Renal cortex interstitium (tissue), 15 donors: ENCODE measurements at places on chromosomes 4 and X. TPM values are rescaled to one million over a fixed set of nuclear protein-coding genes. Genes with fewer than 3 reads are reported as not detected.
A peak's percentile ranks its signal among the peaks of the same experiment; 100 is the strongest.

FRMD7 gene
- polyA plus RNA-seq: 1.1 TPM

SORBS2 gene
- polyA plus RNA-seq: 86.9 TPM

MAMLD1 gene
- 6.8 TPM for polyA plus RNA-seq

CLOCK gene
- 19.9 TPM for polyA plus RNA-seq

GNL3L gene
- polyA plus RNA-seq: 19.0 TPM

CTAG2 gene
- not detected for polyA plus RNA-seq

OTC gene
- not detected for polyA plus RNA-seq

ATP8A1 gene
- 31.1 TPM for polyA plus RNA-seq

DNA sequence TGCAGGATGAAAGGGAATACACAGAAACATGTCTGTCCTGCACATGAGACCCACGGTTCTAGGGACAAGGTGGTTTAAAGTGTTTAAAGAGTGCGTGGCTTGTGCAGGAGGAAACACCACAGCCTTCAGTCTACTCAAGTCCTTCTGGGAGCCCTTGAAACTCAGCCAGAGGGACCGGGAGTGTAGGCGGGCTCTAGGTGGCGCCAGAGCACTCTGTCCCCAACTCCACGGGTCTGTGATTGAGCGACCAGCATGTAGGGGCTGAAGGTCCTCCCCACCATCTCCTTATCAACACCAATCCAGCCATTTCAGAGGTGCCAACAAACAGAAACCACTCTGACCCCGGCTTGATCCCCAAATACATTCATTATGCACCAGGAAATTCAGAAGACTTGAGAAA, 82.0 kb upstream of the CLDN34 start:
- peak; percentile 37 for DNase-seq

- no peak for DNase-seq
These were observed 367.8 kb upstream of the RASGEF1B start for GRCh38 chr4:81839347-81840042.

GRCh38 chr4:168309781-168310180, 8.8 kb downstream of the DDX60 start:
- no peak for DNase-seq

GRCh38 chr4:56552273-56552672, 46.7 kb downstream of the ARL9 start:
- no peak for DNase-seq

DNA sequence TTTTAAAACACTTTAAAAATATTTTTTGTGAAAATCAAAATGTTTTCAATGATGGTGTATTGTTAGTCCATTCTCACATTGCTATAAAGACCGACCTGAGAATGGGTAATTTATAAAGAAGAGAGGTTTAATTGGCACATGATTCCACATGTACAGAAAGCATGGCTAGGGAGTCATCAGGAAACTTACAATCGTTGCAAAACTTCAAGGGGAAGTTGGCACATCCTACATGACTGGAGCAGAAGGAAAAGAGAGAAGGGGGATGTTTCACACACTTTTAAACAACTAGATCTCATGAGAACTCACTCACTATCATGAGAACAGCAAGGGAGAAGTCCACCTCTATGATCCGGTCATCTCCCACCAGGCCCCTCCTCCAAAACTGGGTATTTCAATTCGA, 110.7 kb downstream of the TMEM47 start:
- no peak for DNase-seq

DNA sequence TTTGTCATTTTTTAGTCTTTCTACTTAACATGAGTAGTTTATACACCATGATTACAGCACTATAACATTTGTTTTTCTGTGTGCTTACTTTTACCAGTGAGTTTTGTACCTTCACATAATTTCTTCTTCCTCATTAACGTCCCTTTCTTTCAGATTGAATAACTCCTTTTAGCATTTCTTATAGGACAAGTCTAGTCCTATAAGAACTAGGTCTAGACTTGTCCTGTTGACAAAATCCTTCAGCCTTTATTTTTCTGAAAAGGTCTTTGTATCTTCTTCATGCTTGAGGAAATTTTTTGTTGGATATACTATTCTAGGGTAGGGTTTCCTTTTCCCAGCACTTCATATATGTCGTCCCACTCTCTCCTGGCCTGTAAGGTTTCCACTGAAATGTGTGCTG, 253.3 kb upstream of the ARHGAP24 start:
- no peak for DNase-seq

GRCh38 chrX:45515262-45516215, 314.9 kb upstream of the DIPK2B start:
- DNase-seq: peak; percentile 26

DNA sequence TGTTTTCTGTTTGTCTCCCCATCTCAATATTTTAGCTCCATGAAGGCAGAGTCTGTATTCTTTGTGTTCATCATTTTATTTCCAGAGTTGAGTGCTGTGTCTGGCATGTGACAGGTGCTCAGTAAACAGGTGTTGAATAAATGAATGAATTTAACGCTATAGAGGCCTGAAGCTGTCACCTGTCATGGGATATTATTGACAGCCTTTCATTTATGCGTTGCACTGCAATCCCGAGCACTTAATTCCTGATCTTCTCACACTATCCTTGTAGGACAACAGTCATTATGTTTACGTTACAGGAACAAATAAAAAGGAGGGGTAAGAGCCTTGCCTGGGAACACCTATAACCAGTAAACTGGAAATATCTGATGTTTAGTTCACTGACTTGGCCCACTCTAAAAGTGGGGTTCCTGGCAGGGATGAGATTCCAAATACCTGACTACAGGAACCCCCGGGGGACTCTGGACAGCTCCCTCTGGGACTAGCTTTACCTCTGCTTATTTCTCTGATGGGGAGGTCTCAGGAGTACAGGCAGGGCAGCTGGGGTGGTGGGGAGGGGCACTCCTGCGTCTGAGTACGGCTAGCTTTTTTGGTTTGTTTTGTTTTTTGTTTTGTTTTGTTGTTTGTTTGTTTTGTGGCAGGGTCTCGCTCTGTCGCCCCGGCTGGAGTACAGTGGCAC, 36.6 kb downstream of the SEL1L3 start:
- no peak for DNase-seq

- DNase-seq: no peak
These were observed 267.8 kb downstream of the STIM2 start for GRCh38 chr4:27128443-27128842.

GRCh38 chrX:152901816-152902501, 4.1 kb downstream of the ZNF185 start:
- DNase-seq: no peak

- no peak for DNase-seq
These were observed 124.9 kb upstream of the TAPT1 start for GRCh38 chr4:16351161-16351560.

GRCh38 chr4:150237110-150237872, 159.0 kb downstream of the DCLK2 start:
- no peak for DNase-seq

DNA sequence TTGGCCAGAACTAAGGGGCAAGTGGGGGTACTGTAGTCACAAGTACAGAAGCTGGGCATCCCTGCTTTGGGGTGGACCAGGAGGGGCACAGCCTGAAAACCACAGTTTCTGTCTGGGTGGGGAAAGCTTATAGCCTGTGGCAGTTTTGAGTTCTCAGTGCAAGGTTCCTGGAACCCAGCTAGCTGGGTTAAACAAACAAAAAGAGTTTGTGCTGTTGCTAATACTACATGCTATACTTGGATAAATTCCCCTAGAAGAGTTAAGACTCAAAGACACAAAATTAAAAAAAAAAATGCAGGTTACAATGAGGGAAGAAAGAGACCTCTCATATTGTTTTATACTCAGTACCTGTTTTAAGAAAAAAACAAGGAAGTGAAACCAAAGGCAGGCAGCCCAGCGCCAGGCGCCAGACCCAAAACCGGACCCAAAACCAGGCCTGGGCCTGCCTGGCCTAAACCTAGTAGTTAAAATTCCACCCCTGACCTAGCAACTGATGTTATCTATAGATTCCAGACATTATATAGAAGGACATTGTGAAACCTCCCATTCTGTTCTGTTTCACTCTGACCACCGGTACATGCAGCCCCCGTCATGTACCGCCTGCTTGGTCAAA, 50.8 kb downstream of the SLC2A9 start:
- DNase-seq: no peak

DNA sequence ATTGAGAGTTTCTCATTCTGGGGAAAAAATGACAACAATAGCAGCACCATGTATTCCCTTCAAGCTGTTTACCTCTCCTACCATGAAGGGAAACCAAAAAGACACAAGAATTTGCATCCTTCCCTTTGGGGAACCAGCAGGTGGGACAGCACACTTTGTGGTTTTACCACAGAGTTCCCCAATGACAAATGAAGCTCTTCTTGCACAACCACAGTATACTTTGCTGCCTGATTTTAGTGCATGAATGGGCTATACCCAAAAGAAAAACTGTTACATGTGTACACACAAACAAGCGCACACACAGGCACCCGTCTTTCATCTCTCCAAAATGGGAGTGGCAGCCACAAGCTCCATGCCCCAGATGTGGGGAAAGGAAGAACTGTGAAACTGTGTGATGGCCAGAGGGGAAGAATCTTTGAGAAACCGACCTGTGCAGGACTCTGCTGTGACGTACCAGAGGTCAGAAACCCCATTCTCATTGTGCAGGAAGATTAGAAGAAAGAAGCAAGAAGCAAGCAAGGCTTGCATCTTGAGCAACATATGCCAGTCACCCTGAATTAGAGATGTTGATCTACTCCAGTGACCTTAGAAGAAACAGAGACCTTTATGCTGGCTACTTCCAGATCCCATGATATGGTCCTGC, 2.7 kb upstream of the MAML3 start:
- DNase-seq: no peak

- no peak for DNase-seq
These were observed 42.1 kb downstream of the RBPJ start for GRCh38 chr4:26362745-26363439.

DNA sequence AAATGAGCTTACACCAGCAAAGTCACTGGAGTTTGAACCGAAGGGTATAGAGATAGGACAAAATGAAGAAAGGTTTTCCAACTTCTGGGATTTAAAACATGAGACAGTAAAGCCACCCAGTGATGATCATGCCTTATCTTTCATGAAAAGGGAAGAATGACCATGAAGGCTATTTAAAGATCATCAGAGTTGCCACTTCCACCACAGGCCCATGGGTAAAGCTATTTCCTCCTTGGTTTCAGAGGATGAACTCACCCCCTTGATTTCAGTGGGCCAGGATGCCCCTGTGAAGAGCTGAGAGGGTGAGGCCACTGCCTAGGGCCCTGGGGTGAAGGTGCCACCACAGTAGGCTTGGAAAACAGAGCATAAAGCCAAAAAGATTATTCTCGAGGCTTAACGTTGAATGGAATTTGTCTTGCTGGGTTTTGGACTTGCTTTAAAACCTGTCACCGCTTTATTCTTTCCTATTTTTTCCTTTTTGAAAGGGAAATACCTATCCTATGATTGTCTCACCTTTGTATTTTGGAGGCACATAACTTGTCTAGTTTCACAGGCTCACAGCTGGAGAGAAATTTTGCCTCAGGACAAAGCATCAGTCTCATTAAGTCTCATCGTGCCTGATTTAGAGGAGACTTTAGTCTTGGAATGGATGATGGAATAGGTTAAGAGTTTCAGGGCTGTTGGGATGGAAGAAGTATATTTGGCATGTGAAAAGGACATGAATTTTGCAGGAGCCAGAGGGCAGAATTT, 254.0 kb downstream of the SNCA start:
- no peak for DNase-seq

- no peak for DNase-seq
These were observed 394.3 kb upstream of the SLIT2 start for GRCh38 chr4:19857380-19857779.

GRCh38 chr4:16827045-16827444, 71.4 kb downstream of the LDB2 start:
- no peak for DNase-seq

GRCh38 chr4:1593881-1594345, 90.2 kb downstream of the FAM53A start:
- no peak for DNase-seq

- DNase-seq: no peak
These were observed 248.0 kb downstream of the INPP4B start for GRCh38 chr4:142598132-142598531.

- peak; percentile 44 for DNase-seq
These were observed at the start of gene PCDH7 for GRCh38 chr4:30720021-30720660. PCDH7 (plus strand) TSS chr4:30720369; CDS start chr4:30721423, 1,054 bp downstream.

DNA sequence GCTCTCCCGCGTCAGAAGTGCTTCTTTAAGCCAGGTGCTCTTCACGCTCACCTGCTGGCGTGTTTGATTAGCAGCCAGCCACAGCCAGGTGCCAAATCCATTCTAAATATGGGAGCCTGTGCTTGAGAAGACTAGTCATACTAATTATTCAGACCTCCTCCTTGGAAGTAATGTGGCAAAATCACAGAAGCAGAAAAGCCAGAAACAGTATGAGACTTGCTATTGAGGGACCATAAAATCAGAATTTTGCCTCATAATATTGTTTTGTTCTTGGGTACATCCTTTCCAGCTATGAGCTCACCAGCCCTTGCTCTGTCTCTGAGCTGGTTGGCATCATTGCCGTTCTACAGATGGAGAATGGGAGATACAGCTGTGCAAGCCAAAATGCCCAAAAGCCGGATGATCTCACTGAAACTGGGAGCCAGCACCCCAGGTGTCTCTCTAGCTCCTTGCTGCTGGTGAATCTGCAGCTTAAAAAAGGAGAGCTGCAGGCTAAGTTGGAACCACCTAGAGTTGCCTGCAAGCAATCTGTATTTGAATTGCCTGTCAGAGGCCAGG, 205.4 kb downstream of the SHROOM3 start:
- no peak for DNase-seq

DNA sequence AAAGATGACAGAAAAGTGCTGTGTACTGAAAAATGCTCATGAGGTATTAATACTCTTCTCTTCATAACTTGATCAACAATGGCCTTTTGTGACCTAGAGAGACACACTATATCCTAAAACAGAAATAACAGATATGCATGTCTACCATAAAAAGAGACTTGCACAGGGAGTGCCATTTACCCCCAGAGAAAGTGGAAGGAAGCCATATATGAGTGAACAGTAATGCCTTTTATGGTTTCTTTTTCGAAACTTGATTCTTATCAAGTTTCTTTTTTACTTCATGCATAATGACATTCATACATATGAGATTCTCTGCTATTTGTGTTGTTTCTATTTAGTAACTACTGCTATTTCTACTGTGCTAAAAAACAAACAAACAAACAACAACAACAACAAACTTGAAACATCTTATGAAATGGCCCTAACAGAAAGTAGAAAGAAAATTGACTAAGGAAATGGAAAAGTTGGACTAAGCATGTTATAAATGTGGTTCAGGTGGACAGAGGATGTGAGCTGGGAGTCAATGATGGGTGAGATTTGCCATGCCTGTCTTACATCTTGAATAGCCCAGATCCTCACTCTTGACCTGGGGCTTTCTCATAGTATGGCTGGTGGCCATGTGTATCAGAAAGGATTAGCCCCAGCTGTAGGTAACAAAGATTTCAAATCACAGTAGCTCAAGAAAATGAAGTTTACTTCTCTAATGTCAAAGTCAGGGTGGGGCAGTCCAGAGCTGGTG, 43.8 kb downstream of the GEMIN8 start:
- no peak for DNase-seq

DNA sequence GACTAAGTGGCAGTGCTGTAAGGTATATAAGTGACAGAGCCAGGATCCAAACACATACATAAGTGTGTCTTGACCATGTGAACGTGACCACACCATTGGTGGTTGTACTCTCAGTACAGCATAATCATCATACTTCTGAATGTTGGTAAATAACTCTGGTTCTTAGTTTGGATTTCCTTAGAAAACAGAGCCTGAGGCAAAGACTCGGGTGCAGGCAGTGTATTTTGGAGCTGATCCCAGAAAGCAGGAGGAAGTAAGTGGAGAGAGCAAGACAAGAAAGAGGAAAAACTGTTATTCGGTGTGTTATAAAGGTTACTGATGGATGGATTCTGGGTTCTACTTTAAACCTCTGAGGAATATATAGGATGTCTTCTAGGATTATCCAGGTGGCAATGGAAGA, 127.9 kb downstream of the SLC39A8 start:
- no peak for DNase-seq
